Left ventricle myocardium superior (tissue), 1 donor: ENCODE measurements at places on chromosomes 7 and 10.

DNA sequence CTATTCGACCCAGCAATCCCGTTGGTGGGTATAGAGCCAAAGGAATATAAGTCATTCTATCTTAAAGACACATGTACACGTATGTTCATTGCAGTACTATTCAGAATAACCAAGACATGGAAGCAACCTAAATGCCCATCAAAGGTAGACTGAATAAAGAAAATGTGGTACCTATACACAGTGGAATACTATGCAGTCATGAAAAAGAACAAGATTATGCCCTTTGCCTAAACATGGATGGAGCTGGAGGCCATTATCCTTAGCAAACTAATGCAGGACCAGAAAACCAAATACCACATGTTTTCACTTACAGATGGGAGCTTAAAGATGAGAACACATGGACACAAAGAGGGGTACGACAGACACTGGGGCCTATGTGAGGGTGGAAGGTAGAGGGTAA lies 845.3 kb downstream of the TYW1 start:
- DNase-seq, result no peak

- DNase-seq, result no peak
Measured at GRCh38 chr7:46756256-46756655, 825.7 kb downstream of the TNS3 start.

- no peak for DNase-seq
Measured at GRCh38 chr10:117621196-117621595, 78.7 kb downstream of the EMX2 start.

DNA sequence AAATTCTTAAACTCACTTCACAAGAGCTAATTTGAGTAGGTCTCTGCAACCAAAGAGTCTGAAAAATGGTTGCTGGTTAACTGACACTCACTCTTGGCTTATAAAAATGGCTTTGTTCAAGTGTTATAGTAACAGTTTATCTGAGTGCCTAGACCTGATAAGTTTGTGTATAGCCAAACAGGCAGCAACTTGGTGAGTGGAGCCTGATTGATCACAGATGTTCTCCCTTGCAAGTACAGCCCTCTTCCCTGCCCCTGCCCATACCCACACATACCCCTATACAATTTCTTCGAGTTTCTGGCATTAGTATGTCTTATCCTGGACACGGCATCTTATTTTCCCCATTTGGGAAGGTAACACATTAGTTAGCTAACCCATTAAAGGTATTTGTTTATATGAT lies 149.5 kb downstream of the SLC16A9 start:
- no peak for DNase-seq

- no peak for DNase-seq
Measured at GRCh38 chr10:119350502-119351097, 143.2 kb downstream of the GRK5 start.

- no peak for DNase-seq
Measured at GRCh38 chr10:17590969-17591645, 26.1 kb downstream of the HACD1 start.

- peak; percentile 46 for DNase-seq
Measured at GRCh38 chr10:102813734-102814452, 23.3 kb downstream of the CYP17A1 start.

- DNase-seq, result no peak
Measured at GRCh38 chr7:32091608-32092210, 21.5 kb upstream of the PDE1C start.

DNA sequence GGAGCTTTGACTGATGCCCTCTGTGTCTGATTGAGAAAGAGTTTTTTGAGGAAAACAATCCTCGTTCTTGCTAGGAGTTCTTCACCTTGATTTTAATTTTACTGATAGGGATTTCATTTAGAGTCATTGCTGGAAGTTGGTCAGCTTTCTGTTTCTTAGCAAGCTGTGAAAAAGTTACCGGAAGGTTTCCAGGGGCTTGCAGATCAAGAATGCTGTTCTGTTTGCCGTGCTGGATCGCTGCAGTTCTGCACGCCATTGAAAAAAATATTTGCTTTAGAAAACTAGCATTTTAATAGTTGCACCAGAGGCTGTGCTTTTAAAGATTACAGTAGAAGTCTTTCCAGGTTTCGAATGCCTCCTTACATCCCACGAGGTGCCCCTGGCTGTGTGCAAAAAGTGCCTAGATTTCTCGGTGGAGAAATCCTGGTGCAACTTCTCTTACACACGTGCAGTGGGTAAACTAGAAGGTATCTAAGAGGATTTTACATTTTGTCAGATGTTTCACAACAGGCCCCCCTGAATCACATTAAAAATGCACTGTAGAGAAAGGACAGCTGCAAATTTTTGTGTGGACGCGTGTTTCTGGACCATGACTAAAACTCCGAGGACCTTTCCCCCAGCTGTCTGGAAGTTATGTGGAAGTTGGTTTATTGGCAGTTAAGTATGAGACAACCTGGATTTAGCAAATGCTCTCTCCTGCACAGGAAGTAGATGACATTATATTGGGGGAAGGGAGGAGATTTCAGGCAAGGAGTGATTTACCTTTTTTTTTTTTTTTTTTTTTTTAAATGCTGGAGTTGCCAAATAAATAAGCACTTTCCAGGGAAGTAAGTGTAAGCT lies 5.8 kb downstream of the TCF7L2 start:
- no peak for DNase-seq

DNA sequence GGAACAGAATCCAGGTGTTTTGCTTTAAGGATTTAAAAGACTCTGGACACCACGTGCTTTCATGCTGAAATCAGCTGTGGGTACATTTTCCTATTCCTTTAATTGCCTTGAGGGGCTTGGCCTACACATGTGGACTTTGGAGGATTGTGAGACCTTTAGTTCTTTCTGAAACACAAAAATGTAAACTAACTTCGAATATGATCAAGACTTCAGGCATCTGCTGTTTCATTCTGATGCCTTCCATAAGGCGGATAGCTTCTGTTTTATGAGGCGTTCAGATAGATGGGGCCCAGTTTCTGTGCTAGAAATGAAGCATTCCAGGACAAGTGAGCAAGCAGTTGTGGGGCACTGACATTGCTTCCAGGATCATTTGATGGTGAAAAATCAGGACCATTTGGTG lies 1.5 kb upstream of the NOBOX start:
- DNase-seq, result no peak

DNA sequence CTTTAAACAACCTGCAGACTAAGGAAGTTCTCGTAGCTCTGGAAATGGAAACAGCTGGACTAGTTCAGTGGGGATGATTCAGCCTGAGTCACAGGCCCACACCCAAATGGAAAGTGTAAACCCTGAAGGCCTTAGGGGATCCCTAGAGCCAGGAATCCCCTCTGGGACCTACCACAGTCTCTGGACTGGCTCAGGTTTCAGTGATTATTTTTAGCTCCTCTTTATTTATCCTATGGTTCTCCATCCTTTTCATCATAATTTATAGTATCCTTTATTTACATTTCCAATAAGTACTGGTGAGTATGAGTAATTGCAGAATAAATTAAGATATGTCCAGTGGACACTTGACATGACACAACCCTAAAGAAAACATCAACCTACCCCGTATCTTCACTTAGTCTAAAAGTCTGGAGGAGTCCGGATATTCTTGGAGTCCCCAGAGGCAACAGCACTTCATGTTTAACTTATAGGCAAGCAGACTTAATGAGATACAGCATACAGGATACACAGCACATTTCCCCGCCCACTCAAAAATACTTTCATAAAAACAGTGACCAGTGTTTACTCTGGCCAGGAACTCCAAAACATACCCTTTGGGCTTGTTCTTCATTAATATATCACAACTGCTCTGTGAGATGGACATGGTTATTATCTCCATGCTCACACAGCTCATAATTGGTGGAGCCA lies 28.4 kb upstream of the SEMA3E start:
- DNase-seq, result no peak

DNA sequence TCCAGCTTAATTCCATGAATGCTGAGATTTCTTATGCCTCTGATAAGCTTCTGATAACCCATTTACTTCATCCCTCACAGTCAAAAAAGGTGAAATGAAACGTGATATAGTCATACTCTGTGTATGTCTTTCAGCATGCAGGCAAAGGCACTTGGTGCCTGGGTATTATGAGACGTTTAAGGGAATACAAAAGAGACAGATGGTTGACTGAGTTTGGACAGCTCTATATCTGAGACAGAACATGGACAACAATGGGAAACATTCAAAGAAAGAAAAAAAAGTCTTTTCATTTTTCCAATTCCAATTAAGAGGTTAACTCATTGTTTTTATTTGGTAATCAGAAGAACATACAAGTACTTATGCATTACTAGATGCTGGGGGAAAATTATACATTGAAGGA lies 96.2 kb downstream of the PPP1R17 start:
- DNase-seq, result no peak

DNA sequence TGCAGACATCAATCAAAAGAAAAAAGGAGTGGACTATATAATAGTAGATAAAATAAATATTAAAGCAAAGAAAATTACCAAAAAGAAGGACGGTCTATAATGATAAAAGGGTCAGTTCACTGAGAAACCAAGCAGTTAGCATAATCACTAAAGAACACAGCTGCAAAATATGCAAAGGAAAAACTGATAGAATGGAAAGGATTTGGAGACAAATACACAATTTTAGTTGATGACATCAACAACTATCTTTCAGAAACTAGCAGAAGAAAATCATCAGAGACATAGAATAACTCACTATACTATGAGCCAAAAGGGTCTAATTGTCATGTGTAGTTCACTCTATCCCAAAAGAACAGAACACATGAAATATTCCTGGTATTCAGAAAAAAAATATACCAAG lies 316.4 kb upstream of the IGFBP3 start:
- DNase-seq, result no peak

GRCh38 chr7:65980478-65981250 lies 1.3 kb downstream of the GUSB start:
- peak; percentile 63 for DNase-seq

DNA sequence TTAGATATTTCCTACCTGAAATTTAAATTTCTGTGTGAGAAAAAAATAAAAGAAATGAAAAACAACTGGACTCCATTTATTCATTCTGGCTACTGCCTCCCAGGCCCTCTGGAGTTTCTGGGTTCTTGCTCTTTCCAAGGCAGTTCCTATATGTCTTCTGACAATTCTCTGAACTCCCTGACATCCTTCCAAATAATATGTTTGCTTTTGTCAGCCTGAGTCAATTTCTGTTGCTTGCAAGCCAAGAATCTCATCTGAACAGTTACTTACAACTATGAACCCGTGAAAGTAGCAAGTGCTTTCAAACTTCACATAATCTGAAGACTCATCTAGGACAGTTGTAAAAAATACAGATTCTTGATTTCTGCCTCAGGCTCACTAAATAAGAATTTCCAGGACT lies 216.7 kb upstream of the NPVF start:
- no peak for DNase-seq

DNA sequence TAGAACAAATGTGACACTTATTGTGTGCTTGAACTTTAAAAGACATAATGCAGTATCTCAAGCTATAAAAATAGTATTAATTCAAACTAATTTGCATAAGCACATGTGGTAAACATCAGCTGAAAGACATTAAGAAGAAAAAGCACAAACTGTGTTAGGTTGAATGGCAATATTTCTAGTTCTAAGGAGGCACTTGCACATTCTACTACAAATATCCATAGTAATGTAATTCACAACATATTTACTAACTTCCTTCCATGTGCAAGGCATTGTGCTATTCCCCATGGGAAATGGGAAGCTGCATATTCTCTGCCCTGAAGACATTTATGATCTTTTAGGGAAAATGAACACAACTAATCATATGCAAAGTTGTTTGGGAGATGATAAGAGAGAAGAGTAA lies 80.2 kb upstream of the SLC13A1 start:
- DNase-seq, result no peak

GRCh38 chr10:52019077-52019555 lies 295.0 kb upstream of the DKK1 start:
- no peak for DNase-seq

DNA sequence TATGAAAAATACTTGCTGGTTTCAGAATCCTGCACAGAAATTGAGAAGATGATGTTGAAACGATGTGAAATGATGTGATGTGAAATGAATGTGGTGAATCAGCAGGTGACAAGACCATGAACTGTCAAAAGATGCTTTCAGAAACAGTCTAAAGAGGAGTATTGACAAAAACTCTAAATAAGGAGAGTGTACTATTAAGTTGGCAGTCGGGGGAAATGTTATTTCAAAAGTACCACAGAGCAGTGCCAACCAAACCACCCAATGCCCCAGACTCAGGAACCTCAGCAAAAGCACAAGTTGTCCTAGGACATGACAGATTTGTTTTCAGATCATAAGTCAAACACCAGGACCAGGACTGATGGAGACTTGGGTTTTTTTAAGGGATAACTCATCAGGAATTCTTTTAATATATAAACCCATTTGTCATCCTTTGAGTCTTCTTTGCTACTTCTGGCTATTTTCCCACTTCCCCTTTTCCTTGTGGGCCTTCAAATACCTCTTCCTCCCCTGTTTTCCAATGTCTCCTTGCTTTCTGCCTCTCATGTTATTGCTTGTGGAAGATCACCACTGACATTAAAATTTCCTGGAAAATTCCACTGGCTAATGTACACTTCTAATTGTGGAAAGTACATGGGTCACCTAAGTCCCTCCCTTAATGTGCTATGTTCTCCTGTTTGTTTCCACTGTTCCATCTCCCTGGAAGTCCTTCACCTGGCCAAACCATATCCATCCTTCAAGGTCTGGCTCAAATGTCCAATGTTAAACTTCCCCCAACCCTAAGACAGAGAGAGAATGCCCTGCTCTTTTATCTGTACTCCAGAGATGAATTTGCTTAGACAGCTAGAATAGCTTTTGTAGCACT lies 10.2 kb upstream of the PPP1R3C start:
- no peak for DNase-seq

GRCh38 chr10:120492346-120492745 lies 35.3 kb downstream of the PLPP4 start:
- DNase-seq, result no peak

DNA sequence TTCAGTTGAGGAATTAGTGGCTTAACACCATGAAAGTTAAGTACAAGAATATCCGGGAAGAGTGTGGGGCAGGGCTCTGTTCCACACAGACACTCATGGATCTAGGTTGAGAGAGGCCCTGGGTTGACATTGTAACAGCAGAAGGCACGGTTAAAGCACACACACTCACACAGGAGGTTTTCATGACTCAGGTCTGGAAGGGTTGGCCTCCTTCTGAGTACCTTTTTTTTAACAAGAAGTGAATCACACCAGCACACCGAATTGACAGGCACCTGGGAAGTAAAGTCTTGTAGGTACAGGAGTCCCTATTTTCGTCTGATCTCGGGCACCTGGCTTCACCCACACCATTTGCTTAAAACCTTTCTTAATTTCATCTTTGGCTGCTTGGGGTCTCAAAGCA lies 509.4 kb upstream of the ADARB2 start:
- DNase-seq, result no peak

DNA sequence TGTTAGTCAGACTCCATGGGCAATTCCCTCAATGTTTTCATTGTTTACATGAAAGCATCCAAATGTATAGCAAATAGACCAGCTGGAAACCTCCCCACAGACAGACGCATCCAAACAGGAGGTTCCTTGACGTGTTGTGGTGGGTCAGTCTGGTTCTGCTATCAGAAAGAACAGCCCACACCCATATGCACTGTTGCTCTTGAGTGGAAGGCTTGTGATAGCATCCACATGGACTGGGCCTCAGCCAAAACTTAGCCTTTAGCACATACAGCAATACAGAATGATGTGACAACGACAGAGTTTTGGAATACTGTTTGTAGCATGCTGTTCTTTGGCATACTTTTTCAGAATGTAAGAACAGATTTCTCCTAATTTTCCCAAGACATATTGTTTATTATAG lies 299.2 kb upstream of the ETV1 start:
- no peak for DNase-seq
